ENCODE measurements at places on chromosomes 1 and 21. TPM values are rescaled to one million over a fixed set of nuclear protein-coding genes. Genes with fewer than 3 reads are reported as not detected.

Gene LY9
- 0.29 TPM for total RNA-seq

Gene NENF
- total RNA-seq = 107 TPM

Gene PROK1
- 0.93 TPM for total RNA-seq

Gene SYT2
- not detected for total RNA-seq

Gene UBASH3A
- 0.15 TPM for total RNA-seq

Gene OR2T2
- total RNA-seq = not detected
